ENCODE measurements at places on chromosomes 5 and 9.

DNA sequence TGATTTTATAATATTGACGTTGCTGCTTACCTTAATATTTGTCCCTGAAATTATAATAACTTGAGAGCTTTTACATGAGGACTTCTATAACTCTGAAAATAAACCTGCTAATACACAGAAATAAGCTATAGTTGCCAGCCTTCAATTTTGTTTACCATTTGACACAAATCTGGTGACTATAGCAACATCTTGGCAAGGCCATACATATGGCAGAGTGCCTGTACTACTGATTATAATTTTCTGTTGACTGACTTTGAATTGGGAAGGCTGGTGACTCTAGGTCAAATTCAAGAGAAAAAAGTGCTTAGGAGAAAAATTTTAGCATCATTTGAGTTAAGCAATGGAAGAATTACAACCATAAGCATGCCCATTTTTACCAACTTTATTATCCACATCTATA lies 581.4 kb upstream of the PTPRD start:
- DNase-seq, result no peak

GRCh38 chr9:134459164-134459563 lies 132.9 kb downstream of the RXRA start:
- no peak for DNase-seq

DNA sequence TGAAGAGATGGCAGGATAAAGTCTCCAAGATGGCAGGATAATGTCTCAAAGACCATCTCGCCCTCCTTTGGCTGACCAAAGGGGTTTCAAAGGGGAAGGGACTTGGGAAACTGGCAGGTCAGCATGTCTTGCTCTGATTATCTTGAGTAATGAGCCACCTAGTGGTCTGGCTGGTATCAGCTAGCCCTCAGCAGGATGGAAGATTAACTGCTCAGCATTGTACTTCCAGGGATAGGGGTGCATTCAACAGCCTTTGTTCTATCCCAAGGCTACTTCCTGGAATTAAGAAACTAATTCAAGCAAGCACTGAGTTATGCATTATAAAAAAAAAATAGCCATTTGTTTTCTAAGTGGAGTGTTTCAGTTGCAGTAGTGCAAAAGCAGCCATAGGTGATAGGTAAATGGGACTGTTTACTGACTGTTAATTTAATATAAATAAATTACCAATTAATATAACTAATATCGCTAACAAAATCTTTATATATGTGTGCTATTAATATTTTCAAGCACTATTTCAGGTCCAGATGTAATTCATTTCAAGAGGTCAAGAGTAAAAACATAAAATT lies 555.5 kb downstream of the CDH9 start:
- no peak for DNase-seq

GRCh38 chr5:103244398-103244797 lies 14.2 kb upstream of the MACIR start:
- no peak for DNase-seq

DNA sequence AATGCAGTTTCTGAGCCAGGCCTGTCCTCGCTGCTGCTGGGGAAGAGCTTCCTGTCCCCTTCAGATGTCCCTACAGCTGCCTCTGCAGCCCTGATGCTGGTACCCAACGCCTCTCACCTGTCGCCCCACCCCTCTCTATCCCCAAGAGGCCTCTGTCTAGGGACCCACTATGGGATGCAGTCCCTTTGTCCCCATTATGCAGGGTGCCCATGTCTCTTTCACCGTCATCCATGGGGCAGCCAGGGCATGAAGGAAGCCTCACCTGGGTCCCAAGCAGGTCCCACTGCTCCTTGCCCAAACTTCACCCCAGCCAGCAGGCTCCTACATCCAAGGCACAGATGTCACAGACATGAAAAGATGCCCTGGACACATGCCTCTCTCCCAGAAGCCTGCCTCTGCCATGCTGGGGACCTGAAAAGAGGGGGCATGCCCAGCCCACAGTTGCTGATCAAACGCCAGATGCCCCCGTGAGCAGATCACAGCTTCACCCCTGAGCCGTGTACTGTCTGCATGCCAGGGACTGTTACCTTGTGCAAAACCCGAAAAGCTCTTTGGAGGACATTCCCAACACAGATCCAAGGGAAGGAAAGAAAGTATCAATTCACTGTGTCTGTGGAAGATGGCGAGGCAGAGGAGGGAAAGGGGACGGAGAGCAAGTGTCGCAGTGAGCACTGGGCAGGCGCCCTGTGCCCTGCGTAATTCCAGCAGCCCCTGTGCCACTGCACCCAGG lies 81.0 kb downstream of the ADAMTS2 start:
- DNase-seq, result no peak

- no peak for DNase-seq
These were observed 496.3 kb upstream of the GRIA1 start for GRCh38 chr5:152994033-152994680.

DNA sequence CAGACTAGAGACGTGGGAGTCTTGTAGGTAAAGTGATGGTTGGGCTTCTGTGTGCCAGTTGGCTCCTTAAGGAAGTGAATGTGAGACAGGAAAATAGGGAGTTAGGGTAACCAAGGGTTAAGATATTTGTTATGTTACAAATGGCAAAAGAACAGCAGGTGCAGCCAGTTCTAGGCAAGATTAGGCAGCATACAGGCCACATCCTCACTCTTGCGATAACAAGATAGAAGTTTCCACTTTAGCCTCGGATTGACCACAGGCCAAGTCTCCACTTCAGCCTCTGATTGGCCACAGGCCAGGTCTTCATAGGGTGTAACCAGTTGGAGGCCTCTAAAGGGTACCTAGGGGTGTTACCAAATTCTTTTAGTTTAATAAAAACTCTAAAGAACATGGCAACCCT lies 54.6 kb upstream of the ABCA1 start:
- no peak for DNase-seq

DNA sequence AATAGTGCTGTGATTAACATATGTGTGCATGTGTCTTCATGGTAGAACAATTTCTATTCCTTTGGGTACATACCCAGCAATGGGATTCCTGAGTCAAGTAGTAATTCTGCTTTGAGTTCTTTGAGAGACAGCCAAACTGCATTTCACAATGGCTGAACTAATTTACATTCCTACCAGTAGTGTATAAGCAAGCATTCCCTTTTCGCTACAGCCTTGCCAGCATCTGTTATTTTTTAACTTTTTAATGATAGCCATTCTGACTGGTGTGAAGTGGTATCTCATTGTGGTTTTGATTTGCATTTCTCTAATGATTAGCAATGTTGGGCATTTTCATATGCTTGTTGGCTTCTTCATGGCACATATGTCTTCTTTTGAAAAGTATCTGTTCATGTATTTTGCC lies 308.5 kb downstream of the ARRDC3 start:
- DNase-seq, result no peak

- DNase-seq, result no peak
These were observed 45.0 kb downstream of the DOCK8 start for GRCh38 chr9:259405-260404.

GRCh38 chr5:58077966-58078365 lies 381.9 kb downstream of the PLK2 start:
- DNase-seq, result no peak

DNA sequence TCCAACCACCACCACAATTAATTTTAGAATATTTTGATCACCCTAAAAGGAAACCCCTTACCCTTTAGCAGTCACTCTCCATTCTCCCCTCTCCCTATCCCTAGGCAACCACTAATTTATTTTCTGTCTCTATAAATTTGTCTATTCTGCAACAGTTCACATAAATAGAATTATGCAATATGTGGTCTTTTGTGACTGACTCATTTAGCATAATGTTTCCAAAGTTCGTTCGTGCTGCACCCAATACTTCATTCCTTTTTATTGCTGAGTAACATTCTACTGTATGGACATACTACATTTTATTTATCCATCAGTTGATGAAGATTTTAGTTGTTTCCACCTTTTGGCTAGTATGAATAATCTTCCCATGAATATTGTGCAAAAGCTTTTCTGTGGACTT lies 18.2 kb upstream of the CDC20B start:
- DNase-seq, result no peak

GRCh38 chr9:95446984-95447383 lies 69.8 kb downstream of the PTCH1 start:
- no peak for DNase-seq

DNA sequence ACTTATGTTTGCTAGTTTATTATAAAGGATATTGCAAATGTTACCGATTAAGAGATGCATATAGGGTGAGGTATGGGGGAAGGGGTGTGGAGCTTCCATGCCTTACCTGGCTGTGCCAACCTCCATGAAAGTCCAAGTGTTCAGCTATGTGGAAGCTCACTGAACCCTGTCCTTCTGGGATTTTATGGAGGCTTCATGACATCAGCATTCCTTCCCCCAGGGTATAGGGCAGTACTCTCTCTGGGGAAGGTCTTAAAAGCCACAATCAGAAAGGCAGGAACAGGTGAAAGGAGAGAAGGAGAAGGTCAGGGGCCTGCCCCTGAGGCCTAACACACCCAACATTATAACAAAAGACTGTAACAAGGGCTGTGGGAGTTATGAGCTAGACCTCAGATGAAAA lies 592.6 kb downstream of the PDE4D start:
- DNase-seq, result no peak

GRCh38 chr9:19510907-19511306 lies 102.1 kb downstream of the ACER2 start:
- DNase-seq, result no peak

DNA sequence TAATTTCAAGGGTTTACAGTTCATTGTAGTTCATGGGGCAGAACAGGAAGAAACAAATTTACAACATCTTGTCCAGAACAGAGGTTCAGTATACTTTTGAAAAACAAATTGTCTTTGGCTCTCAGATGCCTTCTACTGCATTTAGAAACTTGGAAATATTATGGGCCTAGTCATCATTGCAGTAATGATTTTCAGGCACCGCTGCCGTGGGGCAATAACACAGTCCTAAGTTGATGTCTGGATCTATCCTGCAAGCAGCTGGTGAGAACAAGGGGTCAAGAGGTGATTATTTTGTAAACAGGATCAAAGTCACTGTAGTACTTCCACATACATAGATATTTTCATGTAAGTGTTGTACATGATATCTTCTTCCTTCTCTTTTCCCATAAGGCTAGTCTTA lies 82.5 kb upstream of the CAST start:
- DNase-seq, result no peak

DNA sequence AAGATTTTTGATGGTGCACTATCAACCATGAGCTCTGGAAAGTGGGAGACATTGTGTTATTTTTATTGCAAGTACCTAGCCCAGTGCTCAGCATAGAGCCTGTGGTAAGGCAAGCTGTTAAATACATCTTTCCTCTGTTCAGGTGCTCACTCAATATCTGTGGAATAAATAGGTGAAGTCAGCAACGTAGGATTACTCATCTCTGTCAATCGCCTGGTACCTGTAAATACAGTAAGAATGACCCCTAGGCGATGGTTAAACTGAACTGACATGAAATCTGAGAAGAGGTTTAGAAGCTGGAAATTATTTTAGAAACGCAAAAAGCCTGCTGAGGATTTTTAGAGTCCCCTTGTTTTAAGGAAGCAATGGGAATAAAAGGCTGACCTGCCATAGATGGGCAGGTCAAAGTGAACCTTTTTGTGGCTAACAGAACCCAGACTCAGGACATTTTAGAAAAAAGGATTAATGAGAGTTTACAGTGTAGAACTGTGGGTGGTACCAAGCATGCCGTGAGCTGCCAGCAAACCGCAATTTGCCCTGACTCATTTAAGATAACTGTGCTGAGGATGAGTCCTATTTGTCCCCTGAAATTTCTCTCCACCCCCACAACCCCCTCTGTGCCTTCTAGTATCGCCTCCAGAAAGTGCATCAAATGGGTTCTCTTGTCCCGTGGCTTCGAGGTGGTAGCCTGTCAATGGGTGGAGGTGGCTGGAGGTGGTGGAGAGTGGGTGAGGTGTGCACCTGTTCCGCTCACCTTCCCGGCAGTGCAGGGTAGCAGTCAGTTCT lies 375.1 kb downstream of the MED10 start:
- no peak for DNase-seq

GRCh38 chr5:68381909-68382308 lies 166.4 kb downstream of the PIK3R1 start:
- no peak for DNase-seq

- no peak for DNase-seq
These were observed 60.1 kb upstream of the UBAC1 start for GRCh38 chr9:136021171-136021871.

DNA sequence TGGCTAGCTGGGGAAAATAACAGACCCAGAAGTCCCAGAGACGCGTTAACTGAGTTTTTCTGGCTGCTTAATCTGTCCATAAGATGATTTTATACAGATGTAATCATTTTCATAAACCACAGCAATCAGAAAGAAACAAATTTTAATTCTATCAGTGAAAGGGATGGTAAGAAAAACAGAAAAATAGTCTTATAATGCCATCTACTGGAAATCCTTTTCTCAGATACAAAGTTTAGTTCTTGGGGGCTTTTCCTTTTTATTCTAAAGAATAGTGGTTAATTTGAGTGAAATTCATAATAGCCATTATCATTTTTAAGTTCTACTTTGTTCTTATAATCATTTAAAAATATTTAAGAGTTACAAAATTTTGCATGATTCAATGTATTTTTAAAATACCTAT lies 44.4 kb downstream of the DROSHA start:
- no peak for DNase-seq

DNA sequence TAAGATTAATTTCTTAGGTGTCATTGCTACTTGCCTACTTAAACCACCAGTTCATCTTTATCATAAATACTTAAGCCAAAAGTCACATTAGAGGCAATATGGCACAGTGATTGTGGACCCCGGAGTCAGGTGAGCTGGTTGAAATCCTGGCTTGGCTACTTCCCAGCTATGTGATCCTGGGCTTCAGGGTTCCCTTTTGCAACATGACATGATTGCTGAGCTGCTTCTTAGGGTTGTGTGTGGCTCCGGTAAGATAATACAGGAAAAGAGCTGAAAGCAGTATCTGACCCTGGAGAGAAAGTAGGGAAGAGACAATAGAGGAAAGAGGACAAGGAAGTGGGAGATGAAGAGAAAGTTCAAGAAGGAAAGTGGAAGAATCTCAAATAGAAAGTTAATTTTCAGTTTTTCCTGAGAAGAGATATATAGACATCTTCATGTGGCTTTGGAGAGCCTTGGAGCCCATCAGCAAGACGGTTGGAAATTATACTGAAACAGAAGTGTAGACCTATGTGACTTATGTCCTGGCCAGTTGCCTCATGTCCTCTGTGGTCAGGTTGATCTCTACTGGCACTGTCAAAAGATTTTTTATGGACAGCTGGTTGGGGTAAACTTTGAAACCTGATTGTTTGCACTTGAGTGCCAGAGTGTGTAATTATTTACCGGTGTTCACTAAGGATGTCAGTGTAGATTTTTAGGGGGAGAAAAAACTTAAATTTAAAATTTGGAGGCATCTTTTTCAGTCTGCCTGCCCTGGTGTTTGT lies 93.2 kb downstream of the GHR start:
- DNase-seq, result no peak

DNA sequence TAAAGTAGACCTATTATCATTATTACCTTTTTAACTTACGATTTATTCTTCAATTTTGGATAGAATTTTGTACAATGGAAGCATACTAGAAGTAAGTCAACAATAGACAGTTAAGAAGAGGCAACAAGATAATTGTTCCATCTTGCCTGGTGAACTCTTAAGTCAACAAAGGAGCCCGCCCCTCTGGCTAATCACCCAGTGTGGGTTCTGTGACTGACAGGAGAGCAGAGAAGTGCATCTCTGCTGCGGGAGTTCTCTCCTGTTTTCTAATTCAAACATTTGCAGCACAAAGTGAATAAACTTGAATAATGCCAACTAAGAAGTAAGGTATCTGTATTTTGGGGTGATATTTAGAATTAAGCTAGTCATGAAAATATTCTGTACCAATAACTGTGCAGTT lies 6.7 kb upstream of the ISL1 start:
- no peak for DNase-seq
